ENCODE measurements at places on chromosomes 12 and 14. TPM values are rescaled to one million over a fixed set of nuclear protein-coding genes. Genes with fewer than 3 reads are reported as not detected.

Gene TRIM9
- total RNA-seq: 9.0 TPM

Gene GPD1
- total RNA-seq: 0.19 TPM

Gene CLEC2A
- total RNA-seq: not detected

Gene GUCY2C
- 0.01 TPM for total RNA-seq

Gene SLC2A14
- 0.08 TPM for total RNA-seq

Gene KLRC1
- not detected for total RNA-seq

Gene PLEKHG7
- 0.02 TPM for total RNA-seq

Gene SMIM41
- not detected for total RNA-seq

Gene KRT72
- total RNA-seq: not detected

Gene CSAD
- 5.4 TPM for total RNA-seq

Gene ANKRD13A
- 26.4 TPM for total RNA-seq

Gene NPFF
- total RNA-seq: not detected

Gene DLGAP5
- total RNA-seq: 33.9 TPM

Gene STYK1
- 0.23 TPM for total RNA-seq

Gene WSCD2
- total RNA-seq: not detected

Gene B4GALNT3
- total RNA-seq: 0.47 TPM

Gene TSPAN19
- total RNA-seq: not detected

Gene ERC1
- total RNA-seq: 16.3 TPM

Gene ADAM21
- not detected for total RNA-seq

Gene DEGS2
- 1.2 TPM for total RNA-seq

Gene RNF212B
- total RNA-seq: not detected

Gene CAPRIN2
- total RNA-seq: 29.7 TPM

Gene POTEG
- not detected for total RNA-seq

Gene ESYT1
- 68.4 TPM for total RNA-seq

Gene SART3
- total RNA-seq: 41.7 TPM

Gene LHX5
- not detected for total RNA-seq

Gene MYRFL
- total RNA-seq: not detected

Gene OR4E2
- total RNA-seq: not detected

Gene LRP6
- 18.7 TPM for total RNA-seq

Gene NGB
- not detected for total RNA-seq

Gene IGFBP6
- 148 TPM for total RNA-seq

Gene INHBE
- total RNA-seq: 0.13 TPM

Gene FSCB
- total RNA-seq: not detected

Gene PZP
- not detected for total RNA-seq

Gene NUP37
- total RNA-seq: 67.7 TPM

Gene FLVCR2
- total RNA-seq: 2.3 TPM

All from A549 treated with CpdA at 1 μM for 4 hours (cell line).